Activated T-cell treated with anti-CD3 and anti-CD28 coated beads, Interleukin-2, amount 50 U/mL, for 4 hours (primary cell): ENCODE measurements at places on chromosomes 13 and 19. TPM values are rescaled to one million over a fixed set of nuclear protein-coding genes. Genes with fewer than 3 reads are reported as not detected.

GRCh38 chr19:6412447-6413091, 12.0 kb downstream of the KHSRP start:
- peak; percentile 46 for DNase-seq

- DNase-seq = no peak
These were observed 37.1 kb upstream of the XPO4 start for GRCh38 chr13:20939662-20940061.

The POSTN gene
- not detected for total RNA-seq

The INSL3 gene
- 9.4 TPM for total RNA-seq

The PDE4A gene
- total RNA-seq = 4.2 TPM

GRCh38 chr19:4776436-4777211, 14.9 kb upstream of the FEM1A start:
- no peak for DNase-seq

DNA sequence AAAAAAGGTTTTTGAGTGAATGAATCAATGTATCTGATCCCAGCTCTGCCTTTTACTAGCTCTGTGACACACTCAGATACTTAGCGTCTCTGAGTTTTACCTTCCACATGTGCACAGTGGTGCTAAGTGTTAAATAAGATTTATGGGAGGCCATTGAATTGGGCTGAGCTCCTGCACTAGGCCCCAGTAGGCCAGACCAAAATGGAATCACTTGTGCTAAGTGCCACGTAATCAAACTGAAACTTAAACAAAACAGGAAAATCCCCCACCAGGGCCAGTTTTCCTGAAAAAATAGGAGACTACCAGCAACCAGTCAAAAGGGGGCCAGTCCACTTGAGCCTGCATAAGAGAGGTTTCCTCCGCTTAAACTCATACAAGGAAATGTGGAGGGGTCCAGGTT, 40.9 kb downstream of the GJA3 start:
- no peak for DNase-seq

GRCh38 chr19:44969437-44969836, 14.3 kb downstream of the CLPTM1 start:
- DNase-seq = no peak

The RNF225 gene
- 3.2 TPM for total RNA-seq

The CYP4F2 gene
- not detected for total RNA-seq

DNA sequence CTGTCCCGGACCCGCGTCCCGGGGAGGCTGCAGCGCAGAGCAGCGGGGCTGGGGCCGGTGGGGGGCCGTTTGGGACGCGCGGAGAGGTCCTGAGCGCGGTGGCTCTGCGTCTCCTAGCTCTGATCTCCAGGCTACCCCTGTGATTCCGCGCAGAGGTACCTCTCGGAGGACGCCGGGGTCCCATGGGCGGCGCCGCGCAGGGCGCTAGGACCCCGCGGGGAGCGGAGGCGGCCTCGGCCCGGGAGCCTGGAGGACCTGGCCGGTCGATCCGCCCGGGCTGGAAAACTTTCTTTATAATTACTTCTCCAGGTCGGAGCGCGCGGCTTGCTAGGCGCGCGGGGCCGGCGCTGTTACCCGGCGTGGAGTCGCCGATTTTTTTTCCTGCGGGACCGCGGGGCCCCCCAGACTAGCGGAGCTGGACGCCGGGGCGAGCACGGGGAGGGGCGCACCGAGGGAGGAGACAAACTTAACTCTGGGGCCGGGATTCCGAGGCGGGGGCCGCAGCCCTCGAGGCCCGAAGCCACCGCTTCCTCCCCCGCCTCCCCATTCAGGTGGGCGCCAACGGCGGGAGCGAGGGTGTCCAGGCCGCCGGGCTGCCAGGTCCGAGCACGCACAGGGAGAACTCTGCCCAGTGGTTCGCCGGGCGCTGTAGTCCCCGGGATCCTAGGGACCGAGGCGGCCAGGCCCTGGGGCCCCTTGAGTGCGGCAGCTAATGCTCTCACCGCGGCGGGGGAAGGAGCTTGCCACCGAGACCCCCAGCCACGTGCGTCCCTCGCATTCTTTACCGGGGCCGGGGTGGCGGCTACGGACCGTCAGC, 848 bp upstream of the CEBPA start:
- no peak for DNase-seq

The SLC25A41 gene
- not detected for total RNA-seq

The INTS6 gene
- total RNA-seq = 54.0 TPM

DNA sequence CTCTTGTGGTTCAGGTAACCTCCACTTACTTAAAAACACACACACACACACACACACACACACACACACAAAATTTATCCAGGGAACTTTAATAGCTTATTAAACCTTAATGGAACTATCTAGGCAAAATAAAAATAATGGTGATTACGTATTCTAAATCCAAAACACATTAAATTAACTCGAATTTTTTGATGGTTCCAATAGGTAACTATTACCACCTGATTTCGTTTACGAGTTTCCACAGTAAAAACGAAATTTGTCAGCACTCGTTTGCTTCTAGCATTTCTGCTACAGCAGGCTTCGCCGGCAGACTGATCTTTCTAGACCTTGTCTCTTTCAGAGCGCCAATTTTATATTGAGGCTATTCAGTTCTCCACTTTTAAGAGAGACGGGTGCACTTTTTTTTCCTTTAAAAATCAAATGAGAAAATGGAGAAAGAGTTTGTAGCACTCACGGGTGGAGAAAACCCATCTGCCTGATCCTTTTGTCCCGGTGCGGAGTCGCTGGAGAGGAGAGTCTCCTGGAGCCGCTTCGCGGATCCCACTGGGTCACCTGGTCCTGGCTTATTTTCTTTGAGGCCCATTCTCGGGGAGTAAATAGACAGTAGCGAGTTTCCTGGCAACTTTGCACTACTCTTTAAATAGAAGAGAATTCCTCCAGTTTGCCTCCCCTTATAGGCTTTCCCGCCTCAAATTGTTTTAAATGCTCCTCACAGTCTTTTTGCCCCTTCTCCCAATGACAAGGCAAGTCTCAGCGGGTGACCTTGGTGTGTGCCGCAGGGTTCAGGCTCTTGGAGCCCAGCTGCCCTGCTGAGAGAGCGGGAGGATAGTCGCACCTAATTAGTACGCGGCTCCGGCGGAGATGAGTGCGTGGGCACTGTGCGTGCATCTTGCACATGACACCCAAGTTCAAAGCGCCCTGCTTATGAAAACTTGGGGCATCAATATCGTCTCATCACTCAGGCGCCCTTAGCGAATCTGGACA, 117.0 kb downstream of the KCNRG start:
- DNase-seq = peak; percentile 28

The PSG3 gene
- not detected for total RNA-seq

DNA sequence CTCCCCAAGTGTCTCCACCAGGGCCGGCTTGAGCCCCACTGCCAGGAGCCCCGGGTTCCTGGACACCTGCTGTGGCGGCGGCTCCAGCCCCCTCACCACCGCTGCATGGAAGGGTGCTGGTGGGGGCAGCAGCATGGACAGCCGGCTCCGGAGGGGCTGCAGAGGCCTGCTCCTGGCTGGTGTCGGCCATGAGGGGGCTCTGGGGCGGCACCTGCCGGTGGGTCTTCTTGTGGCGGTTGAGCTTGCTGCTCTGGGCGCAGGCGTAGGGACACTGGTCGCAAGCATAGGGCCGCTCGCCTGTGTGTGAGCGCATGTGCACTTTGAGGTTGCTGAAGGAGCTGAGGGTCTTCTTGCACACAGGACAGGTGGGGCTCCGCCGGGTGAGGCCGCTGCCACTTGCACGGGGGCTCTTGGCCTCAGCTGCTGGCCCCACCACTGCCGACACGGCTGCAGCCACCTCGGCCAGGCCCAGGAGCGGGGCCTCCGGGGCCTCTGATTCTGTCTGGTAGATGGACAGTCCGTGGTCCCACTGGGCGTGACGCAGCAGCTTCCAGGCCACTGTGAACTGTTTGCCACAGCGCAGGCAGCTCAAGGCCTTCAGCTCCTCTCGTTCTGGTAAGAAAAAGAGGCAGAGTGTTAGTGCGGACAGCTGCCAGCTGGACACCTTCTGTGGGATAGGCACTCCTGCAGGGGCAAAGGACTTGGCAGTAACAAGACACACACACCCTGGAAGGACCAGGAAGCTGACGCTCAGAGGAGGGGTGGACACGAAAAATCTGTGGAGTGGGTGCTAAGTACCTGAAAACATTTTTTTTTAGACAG, 4.1 kb downstream of the ZNF296 start:
- DNase-seq = no peak

GRCh38 chr13:67259208-67259607, 29.1 kb upstream of the PCDH9 start:
- no peak for DNase-seq

The POGLUT2 gene
- 5.7 TPM for total RNA-seq

- no peak for DNase-seq
These were observed at the start of gene CXCL17 for GRCh38 chr19:42442833-42443232. Gene CXCL17, minus strand, starts transcription at chr19:42442946. Its CDS starts 114 bp downstream, at chr19:42442832.

GRCh38 chr13:112931028-112931934, 37.7 kb upstream of the MCF2L start:
- no peak for DNase-seq

GRCh38 chr13:37345869-37346268, 240.4 kb upstream of the CSNK1A1L start:
- DNase-seq = no peak

DNA sequence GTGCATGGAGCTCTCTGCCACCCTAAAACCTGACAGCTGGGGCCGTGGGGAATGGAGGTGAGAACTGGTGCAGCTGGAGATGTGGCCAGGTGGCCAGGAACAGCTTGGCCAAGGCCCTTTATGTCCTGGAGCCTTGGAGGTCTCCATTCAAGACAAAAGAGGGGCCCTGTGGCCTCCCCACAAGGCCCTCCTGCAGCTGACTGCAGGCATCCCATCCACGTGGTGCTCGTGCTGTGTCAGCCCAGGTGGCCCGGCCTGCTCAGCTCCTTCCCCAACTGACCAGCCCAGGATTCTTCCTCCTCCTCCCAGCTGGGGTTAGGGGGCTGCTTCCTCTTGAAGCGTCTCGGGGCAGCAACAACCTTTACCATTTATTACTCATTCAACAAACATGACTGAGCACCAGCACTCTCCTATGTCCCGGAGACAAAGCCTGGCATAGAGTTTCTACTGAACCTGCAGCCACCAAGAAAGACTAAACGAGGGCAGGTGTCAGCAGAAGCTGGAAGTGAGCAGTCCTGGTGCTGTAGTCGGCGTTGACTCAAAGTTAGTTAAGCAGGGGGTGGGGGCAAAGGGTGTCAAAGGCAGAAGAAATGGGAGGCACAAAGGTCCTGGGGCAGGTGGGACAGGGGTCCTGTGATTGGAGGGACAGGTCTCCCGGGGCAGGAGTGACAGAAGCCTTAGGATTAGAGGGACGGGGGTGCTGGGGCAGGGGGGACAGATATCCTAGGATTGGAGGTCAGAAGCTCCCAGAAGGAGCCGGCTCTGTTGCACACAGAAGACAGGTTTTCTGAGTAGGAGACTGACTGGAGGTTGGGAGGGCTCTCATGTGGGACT, 23.3 kb upstream of the C13orf46 start:
- DNase-seq = no peak

GRCh38 chr19:43760941-43761340, 6.2 kb upstream of the SMG9 start:
- no peak for DNase-seq

DNA sequence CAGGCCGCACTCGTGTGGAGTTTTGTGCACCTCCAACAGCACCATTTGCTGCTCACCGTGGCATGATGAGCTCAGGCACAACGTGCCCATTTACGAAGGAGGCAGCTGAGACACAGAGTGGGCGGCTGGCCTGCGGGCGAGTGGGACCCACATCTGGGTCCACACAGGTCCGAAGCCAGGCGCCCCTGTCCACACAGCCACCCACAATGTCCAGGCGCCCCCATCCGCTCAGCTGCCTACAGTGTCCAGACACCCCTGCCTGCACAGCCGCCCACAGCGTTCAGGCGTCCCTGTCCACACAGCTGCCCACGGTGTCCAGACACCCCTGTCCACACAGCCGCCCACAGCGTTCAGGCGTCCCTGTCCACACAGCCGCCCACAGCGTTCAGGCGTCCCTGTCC, 42.5 kb upstream of the F7 start:
- DNase-seq = no peak

The USHBP1 gene
- not detected for total RNA-seq

- DNase-seq = no peak
These were observed 56.8 kb downstream of the RAP2A start for GRCh38 chr13:97490702-97491307.

DNA sequence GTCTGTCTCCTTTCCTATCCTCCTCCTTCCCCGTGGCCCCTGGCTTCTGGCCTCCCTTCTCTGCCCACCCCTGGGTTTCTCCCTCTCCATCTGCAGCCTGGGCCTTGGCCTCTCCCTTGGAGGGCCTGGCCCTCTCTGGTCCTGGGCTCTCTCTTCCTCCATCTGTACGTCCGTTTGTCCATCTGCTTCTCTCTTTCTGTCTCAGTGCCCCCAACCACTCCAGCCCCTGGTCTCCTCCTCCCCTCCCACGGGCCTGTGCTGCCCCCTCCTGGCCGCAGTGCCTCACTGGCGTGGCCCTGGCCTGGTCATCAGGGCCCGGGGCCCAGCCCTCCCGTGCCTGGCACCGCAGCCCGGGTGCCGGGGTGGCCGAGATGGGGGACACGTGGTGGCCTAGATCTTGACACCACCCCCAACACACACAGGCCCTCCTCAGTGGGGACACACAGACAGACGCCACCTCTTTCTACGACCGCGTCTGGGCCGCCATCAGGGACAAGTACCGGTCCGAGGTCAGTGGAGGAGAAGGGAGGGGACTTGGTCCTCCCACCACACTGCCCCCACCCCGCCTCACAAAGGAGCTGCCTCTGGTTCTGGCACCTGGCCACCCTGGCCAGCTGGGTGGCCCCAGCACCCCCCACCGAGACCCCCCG, 11.3 kb downstream of the PRKCSH start:
- peak; percentile 44 for DNase-seq

The CCDC194 gene
- 0.24 TPM for total RNA-seq

The SBK2 gene
- not detected for total RNA-seq

The FPR3 gene
- total RNA-seq = not detected

- DNase-seq = no peak
These were observed 9.1 kb upstream of the C19orf12 start for GRCh38 chr19:29724102-29724641.

DNA sequence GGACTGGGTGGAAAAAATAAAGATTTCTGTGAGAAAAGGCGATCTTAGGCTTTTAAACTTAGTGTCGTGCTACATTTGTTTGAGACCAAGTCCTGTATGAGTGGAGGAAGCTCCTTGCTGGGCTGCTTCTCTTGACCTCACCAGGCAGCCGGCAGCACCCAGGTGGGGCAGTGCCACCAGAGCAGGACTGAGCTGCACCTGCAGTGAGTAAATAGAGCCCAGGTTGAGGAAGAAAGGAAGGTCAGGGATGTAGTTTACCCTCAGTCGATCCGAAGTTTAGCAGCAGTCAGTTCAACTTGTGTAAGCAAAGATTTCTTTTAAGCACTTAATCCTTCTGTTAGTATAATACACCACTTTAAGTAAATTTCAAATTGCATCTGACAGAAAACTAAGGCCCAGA, 13.6 kb downstream of the HNRNPM start:
- DNase-seq = no peak

The LRRC8E gene
- not detected for total RNA-seq

The CFAP97D2 gene
- not detected for total RNA-seq

- no peak for DNase-seq
These were observed 321.1 kb upstream of the EDNRB start for GRCh38 chr13:78239714-78240113.

GRCh38 chr13:28401303-28402056, 93.4 kb downstream of the FLT1 start:
- DNase-seq = no peak

The CEACAM8 gene
- not detected for total RNA-seq
